SJSA1 (cell line): ENCODE measurements at places on chromosomes 5 and 9. TPM values are rescaled to one million over a fixed set of nuclear protein-coding genes. Genes with fewer than 3 reads are reported as not detected.

- DNase-seq: no peak
These were observed 479.2 kb upstream of the TUSC1 start for GRCh38 chr9:26157411-26157810.

Gene TUBB4B
- total RNA-seq: 229 and 232 TPM in 2 replicates

DNA sequence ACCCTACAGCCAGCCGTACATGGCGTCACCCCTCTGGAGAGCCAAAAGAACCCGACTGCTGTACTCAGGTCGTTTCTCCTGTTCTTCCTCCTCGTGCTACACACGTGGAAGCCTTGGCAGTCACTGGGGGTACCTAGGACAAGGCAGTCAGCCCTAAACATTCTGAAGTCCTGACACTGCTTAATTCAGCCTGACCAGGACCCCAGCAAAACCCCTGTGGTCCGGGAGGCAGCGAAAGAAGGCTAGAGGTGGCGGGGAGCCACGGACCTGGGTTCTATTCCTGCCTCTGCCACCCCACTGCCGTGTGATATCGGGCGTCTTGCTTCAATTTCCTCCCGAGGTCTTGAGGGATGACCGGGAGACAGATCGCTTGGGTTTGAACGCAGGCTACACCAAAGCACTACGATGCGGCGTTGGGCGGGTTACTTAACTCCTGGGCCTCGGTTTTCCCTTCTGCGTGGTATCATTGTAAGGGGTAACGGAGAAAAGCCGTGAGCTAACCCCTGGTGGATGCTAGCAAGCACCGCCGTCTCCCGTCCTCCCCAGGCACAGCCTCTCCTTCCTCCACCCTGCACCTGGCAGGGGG is 429 bp upstream of the ARL10 start:
- no peak for DNase-seq

Gene RANBP3L
- not detected in 2 replicates for total RNA-seq

DNA sequence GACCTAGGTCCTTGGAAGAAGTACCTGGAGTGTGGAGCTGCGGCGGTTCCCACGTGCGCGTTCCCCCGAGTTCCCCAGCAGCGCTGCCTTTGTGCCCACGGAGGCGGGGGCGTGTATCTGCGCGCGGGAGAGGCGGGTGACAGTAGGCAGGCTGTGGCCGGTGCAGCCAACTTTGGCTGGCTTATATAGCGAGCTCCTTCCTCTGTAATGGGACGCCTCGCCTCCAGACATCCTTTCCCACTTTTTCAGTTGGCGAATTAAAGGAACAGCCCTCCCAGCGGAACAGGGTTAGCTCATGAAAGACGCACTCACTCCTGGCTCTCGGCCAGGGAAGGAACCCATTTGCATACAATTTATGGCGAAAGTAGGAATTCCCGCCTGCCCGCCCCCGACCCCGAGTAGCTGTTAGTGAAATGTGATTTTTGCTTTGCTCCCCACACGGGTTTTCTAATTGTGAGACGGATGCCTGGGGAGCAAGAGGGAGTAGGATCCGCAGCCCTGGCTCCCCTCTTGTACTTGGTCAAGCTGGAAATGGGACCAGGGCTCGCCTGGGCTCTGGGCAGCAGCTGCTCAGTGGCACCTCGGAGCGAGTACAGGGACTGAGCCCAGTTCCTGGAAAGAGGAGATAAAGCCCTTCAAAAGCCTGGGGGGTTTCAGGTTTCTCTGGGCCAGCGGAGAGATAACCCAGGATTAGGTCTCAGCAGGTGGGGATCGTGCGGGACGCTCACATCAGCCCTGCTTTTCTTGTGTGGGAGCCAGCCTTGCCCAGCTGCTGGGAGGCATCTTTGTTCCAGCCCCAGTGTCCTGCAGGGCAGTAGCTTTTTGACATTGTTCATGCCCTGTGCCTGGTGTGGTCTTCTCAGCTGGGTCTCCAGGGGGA is at the start of gene TNC:
Gene TNC (minus strand): TSS at position 159 of the 880 bp plus-strand sequence. CDS start 27,139 bp downstream, outside the sequence.
- peak; percentile 68 for DNase-seq

Gene PALM2AKAP2
- total RNA-seq: 18.2 and 35.7 TPM in 2 replicates

Gene AHRR
- total RNA-seq: 17.8 and 22.6 TPM in 2 replicates

Gene RMI1
- total RNA-seq: 1.9 and 6.6 TPM in 2 replicates

GRCh38 chr5:62494772-62495171 is 82.2 kb downstream of the IPO11 start:
- no peak for DNase-seq

DNA sequence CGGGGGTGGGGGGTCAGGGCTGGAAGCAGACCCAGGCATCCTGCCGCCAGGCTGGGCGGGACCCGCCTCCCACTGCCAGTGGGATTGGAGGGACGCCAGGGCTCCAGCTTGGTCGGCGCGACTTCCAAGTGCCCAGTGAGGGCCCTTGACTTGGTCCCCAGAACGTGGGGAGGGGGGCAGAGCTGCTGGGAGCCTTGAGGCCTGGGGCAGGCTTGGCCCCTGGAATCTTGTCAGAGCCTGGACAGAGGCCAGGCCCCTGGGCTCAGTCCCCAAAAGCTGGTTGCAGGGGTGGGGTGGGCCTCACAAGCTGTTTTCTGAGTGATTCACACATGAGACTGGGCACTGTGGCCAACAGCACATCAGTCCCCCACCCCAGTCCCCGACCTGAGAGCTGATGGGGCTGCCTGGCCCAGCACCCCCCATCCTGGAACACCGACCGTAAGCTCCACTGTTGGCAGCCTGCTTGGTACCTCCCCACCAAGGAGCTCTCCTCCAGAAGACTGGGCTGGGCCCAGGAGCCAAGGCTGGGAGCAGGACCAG is 526 bp downstream of the CLIC3 start:
- no peak for DNase-seq

DNA sequence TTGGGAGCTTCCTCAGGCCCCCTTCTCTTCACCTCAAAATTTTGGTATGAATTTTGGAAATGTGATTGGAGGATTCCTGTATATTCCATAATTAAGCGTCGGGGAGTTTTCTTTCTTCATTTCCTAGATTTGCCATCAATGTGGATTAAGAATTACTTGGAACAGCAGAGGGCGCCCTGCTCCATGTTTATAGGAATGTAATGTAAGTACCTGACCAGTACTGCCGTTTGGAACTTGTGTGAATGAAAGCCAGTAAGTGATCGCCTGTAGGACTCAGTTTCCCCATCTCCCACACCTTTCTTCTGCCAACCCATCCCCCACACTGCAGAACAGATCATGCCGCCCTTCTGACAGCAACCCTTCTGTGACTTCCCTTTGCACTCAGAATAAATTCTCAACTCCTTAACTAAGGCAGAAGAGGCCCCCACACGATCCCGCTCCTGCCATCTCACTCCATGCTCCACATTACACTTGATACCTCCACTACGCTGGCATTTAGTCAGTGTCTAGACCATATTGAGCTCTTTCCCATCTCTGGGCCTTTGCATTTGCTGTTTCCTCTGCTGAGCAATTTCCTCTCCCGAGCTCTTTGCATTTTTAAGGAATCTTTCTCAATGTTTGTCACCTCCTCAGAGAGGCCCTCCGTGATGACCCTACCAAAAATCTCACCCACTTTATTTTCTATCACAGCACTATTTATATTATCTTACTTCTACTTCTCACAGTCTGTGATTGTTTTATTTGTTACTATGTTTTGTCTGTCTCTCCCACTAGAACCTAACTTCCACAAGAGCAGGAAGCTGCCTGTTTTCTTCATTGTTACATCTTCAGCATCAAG is 79.5 kb upstream of the HTR4 start:
- DNase-seq: peak; percentile 88

DNA sequence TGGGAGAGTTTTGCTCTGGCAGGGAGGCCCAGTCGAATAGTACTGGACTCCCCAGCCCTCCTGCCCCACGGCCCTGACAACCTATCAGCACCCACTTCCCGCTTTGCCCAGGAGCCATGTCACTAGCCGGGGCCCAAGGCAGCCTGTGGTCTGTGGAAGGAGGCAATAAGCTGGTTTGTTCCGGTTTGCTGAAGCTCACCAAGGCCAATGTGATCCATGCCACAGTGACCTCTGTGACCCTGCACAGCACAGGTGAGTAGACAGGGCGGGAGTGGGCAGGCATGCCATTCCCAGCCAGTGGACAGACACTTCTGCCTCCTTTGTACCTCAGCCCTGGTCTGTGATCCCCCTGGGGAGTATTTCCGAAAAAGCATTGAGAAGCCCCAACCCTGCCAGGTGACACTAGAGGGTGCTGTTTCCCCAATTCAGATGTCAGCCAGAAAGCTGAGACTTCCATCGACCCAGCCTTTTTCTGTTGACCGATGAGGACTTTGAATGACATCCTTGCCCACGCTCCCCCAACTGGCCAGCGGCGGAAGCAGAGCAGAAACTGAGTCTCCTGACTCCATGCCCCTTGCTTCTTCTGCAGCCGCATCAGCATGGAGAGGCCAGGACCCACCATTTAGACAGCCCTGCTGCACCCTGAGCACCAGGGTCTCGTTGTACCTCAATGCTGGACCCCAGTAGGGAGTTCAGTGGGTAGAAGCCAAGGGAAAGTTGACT is 9.6 kb downstream of the PCYOX1L start:
- peak; percentile 91 for DNase-seq

GRCh38 chr9:8156346-8156745 is 356.8 kb upstream of the DMAC1 start:
- DNase-seq: no peak

DNA sequence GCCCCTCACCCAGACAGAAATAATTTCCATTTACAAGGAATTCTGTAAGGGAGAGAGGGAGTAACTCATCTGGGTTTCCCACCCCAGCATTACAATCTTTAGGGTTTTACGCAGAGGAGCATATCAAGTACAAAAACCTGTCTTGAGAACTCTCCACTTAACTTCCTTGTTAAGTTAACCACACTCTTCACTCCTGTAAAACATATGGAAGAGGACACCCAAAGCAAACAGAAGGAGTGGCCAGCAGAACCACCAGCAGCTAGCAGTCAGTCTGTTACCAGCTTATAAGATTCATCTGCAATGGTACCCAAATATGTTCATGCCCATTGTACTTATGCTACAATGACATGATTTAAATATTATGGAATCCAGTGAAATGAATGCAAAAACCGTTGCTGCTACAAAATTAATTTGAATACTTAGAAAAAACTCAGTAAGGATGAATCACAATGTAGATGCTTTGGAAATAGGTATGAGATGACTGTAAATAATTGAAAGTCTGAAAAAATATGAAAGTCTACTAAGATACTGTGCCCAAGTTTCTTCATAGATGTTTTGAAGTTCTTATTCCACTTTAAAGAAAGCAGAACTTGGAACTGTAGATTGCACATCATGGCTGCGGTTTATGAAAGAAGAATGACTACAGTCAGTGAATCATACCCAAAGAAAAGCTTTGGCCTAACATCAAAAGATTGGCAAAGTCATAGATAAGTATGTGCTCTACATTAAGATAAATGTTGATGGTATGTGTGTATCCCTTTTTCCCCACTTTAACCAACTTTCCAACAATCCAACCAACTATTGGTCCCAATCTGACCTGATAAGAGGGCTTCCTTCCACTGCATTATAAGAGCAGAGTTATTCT is 233.6 kb downstream of the ACTL7B start:
- DNase-seq: no peak

Gene NRG2
- total RNA-seq: not detected in 2 replicates

GRCh38 chr9:74556685-74557084 is 59.5 kb downstream of the RORB start:
- no peak for DNase-seq

Gene SPATA31D4
- total RNA-seq: not detected in 2 replicates

DNA sequence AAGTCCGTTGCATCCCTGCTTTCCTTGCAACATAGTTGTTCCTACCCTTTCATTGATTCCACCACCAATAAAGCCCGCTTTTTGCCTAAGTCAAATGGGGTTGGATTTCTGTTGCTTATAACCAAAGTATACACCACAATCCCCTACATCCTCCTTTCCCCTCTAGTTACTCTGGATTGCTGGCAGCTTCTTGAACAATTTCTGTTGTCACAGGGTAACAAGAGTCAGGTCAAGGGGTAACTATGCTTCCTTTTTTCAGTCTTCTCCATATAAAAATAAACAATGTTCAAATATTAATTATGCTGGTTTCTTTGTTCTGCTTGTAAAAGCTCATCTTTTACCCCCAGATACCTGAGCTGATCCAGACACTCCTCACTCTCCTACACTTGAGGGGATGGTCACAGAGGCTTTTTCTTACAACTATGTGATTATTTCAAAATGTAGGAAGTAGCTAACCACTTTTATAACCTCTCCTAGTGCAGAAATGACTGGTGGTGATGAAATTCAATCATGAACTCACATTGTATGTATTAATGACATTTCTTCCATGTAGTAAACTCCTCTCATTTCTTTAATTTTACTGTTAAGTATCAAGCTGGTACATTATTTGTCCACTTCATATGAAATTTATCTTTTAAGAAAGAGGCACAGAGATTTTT is 136.5 kb downstream of the SNX18 start:
- DNase-seq: no peak

GRCh38 chr9:33273266-33273971 is 8.6 kb downstream of the CHMP5 start:
- no peak for DNase-seq

- no peak for DNase-seq
These were observed 760.2 kb downstream of the TAF11L14 start for GRCh38 chr5:18394443-18394804.

DNA sequence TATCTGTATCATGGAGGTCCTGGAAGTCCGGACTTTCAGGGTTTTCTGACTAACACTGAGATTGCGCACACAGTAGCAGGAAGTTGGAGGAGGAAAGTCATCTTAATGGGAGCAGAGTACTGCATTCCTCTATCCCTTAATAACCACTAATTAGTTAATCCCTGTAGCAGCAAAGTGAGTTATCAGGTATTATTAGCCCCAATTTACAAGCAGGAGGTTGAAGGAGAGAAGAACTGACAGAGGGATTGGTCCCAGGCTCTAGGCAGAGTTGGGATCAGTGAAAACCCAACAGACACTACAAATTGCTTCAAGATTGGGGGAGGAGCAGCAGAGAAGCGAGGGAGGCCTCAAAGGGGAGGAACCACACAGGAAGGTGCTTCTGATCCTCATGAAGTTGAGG is 74.5 kb upstream of the XPA start:
- no peak for DNase-seq

DNA sequence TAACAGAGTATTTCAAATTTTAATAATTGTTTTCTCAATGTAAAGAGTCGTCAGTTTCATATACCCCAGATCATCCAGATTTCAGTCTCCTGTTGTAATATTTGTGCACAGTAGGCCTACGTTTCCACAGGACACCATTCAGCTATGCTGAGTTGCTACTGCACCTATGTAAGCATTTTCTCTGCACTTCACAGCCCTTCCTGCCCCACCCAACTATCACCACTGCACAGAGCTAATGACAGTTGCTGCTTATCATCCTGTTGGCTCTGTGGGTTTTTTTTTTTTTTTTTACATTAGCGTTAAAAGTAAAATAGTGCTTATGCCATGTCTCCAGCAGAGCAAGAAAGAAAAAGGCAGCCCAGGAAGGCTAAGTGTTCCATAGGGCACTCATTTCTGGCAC is 5.9 kb upstream of the PRKACG start:
- no peak for DNase-seq

GRCh38 chr5:98121036-98121936 is 652.2 kb upstream of the RGMB start:
- no peak for DNase-seq

Gene KCNV2
- not detected in 2 replicates for total RNA-seq

Gene OTULINL
- total RNA-seq: 0.58 and 1.4 TPM in 2 replicates

- DNase-seq: no peak
These were observed 7.3 kb downstream of the CEP72 start for GRCh38 chr5:619444-619843.

- DNase-seq: no peak
These were observed 441.6 kb downstream of the CETN3 start for GRCh38 chr5:89967771-89968444.
